ENCODE measurements at places on chromosomes 16 and 17. TPM values are rescaled to one million over a fixed set of nuclear protein-coding genes. Genes with fewer than 3 reads are reported as not detected.

DNA sequence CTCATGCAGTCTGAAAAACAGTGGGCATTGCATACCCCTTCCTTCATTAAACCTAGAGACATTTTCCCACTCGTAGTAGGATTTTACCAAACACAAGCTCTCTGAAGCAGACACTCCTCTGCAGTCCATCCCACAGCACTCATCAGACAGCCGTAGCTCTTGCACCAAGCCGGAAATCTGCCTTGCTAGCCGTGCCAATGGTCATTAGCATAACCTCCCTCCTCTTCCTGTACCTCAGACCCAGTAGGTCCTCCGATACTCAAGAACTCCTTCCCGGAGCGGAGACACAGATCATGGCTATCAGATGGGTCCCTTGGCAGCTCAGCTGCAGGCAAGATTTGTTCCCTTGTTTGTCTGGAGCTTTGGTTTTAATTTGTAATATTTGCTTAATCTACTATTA lies 483.1 kb upstream of the PSMD7 start:
- DNase-seq, result no peak

DNA sequence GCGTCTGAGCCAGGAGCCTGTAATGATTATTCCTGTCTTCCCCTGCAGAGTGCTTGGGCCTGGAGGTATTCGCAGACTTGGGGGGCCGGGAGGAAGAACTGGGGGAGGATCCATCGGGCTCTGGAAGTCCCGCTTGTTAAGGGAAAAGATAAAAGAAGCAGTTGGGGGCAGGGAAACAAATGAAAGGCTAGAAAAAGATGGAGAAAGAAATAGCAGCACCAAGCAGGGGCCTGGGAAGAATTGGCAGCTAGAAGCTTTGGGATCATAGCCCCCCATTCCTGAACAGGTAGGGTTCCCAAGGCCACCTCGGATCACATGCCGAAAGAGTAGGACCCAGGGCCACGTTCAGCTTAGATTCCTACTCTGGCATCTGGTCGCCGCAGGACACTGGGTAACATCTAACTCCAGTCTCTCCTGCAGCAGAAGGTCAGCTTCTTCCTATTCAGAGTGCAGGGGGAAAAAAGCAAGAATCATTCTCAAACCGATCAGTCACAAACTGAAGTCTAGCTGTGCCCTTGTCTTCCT lies 23.6 kb downstream of the ADAM11 start:
- DNase-seq, result no peak

DNA sequence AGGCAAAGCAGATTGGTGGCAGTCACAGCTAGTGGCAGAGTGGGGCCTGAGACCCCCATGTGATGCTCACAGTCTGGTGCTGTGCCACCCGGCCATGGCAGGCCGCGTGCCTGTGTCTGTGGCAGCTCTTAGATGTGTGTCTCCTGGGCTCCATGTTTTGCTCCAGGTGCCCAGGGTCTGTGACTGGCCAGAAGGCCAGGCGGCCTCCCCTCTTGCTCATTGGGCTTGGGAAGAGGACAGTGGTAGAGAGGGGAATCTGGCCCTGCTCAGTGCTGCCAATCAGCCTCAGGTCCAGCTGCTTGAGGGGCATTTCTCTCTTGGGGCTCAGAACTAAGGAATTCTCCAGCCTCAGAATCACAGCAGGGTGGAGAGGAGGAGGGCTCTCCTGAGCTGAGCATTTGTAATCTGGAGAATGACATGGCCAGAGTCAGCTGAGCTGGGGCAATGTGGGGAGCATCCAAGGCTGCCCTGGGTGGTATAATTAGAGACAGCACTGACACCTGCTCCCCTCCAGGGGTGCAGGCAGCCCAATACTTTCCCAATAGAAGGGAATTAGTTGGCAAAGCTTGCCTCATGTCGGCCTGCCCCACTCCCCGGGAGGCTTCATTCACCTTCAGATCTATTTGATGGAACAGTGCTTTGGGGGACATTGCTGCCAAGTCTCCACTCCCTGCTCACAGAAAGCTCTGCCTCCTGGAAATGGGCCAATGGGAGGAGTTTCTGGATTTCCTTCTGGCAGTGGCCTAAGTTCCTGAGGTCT lies 2.7 kb upstream of the LASP1NB start:
- DNase-seq, result no peak

DNA sequence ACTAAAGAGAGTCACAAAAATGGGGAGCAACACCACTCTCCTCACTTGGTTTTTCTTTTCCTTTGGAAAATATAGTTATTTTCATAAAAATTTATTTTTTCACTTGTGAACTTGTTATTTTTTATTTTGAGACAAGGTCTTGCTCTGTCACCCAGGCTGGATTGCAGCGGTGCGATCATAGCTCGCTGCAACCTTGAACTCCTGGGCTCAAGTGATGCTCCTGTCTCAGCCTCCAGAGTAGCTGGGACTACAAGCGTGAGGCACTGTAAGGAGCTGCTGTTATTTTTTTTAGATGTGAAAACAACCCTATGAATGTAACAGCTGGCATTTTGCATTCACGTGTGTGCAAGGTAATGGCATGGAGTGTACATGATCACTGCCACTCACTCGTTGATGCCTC lies 24.9 kb downstream of the LRRC75A start:
- DNase-seq, result no peak

GRCh38 chr16:66199189-66199588 lies 167.3 kb upstream of the CDH5 start:
- DNase-seq, result no peak

DNA sequence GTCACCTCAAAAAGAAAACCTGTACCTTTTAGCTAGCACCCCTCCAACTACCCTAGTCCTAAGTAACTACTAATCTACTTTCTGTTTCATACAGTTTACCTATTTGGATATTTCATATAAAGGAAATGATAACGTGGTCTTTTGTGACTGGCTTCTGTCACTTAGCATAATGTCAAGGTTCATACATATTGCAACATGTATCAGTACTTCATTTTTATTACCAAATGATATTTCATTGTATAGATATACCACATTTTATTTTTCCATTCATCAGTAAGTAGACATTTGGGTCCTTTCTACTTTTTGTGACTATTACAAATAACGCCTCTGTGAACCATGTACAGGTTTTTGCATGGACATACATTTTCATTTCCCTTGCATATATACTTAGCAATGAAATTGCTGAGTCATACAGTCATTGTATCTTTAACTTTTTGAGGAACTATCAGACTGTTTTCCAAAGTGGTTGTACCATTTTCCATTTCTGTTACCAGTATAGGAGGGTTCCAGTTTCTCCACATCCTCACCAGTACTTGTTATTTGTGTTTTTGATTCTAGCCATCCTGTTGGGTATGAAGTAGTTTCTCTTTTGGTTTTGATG lies 23.7 kb downstream of the MOSMO start:
- no peak for DNase-seq

- DNase-seq, result no peak
Observed at GRCh38 chr17:17510456-17511292, 14.5 kb upstream of the RASD1 start.

GRCh38 chr17:69802045-69802740 lies 272.8 kb upstream of the KCNJ16 start:
- DNase-seq, result no peak

GRCh38 chr17:48569674-48570324 lies 8.4 kb downstream of the HOXB4 start:
- DNase-seq, result no peak

The GRAPL gene
- 9.4 TPM for total RNA-seq

The PRSS36 gene
- total RNA-seq, result 1.0 TPM

The FBXO39 gene
- total RNA-seq, result 0.37 TPM

The EVPLL gene
- not detected for total RNA-seq

The MYH13 gene
- not detected for total RNA-seq

The RND2 gene
- not detected for total RNA-seq

The ATF7IP2 gene
- 28.9 TPM for total RNA-seq

Measured in activated naive CD4-positive, alpha-beta T cell treated with anti-CD3 and anti-CD28 coated beads, Interleukin-2, amount 50 U/mL, for 72 hours (primary cell).